ENCODE measurements at places on chromosomes 13 and 19. TPM values are rescaled to one million over a fixed set of nuclear protein-coding genes. Genes with fewer than 3 reads are reported as not detected.

SPACA4 gene
- not detected for total RNA-seq

PNMA8A gene
- 4.8 TPM for total RNA-seq

ZNF574 gene
- total RNA-seq: 7.0 TPM

PINLYP gene
- total RNA-seq: 5.3 TPM

IGFL3 gene
- total RNA-seq: not detected

PLK5 gene
- total RNA-seq: not detected
